ENCODE measurements at places on chromosomes 5 and 9.

- no peak for DNase-seq
Measured at GRCh38 chr5:111673891-111674626, 82.9 kb downstream of the NREP start.

- no peak for DNase-seq
Measured at GRCh38 chr5:95669540-95669939, 13.3 kb downstream of the SPATA9 start.

GRCh38 chr5:157828944-157829639 lies 29.9 kb downstream of the CLINT1 start:
- no peak for DNase-seq

GRCh38 chr9:90547896-90548295 lies 94.7 kb downstream of the DIRAS2 start:
- no peak for DNase-seq
